ENCODE measurements at places on chromosomes 5 and 9.

DNA sequence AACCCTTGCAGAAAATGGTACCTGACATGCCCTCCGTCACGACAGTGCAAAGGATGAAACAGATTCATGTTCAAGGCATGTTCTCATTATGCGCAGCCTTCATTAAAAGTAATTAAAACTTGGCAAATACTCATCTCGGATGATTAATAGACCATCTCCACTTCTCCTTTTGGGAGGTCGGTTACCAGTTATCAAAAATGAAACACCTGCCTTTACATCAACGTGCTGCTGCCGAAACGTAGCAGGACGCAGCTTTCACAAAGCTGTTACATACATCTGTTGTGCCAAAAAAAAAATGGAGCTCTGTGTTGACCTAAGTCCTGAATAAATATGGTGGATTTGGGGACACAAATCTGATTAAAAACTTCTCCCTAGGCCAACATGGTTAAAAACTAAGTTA lies 75.7 kb downstream of the PTCH1 start:
- no peak for DNase-seq

- no peak for DNase-seq
Measured at GRCh38 chr5:124136609-124137008, 609.8 kb downstream of the ZNF608 start.

DNA sequence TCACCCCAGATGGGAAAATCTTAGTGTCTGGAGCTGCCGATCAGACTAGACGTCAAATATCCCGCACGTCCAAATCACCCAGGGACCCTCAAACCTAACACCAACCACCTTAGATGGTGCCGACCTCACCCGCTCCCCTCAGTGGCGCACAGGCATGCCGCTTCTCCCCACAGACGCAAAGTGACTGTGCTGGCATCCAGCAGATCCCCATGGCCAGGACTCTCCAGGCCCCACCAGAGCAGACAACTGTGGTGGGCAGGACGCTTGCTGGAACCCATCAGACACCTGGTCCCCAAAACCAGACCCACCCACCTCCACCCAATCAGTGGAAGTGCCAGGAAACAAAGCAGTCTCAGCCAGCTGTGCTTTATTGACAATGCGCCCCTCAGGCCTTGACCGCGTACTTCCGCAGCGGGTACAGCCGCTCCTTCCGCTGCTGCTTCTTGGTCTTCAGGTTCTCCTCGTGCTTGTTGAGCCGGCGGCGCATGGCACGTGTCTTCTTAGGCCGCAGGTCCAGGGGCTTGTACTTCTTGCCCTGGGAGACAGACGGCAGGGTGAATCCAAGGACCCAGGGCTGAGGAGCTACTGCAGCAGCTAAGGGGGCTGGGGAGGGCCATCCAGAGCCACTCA lies 4.1 kb downstream of the RPL35 start:
- no peak for DNase-seq

DNA sequence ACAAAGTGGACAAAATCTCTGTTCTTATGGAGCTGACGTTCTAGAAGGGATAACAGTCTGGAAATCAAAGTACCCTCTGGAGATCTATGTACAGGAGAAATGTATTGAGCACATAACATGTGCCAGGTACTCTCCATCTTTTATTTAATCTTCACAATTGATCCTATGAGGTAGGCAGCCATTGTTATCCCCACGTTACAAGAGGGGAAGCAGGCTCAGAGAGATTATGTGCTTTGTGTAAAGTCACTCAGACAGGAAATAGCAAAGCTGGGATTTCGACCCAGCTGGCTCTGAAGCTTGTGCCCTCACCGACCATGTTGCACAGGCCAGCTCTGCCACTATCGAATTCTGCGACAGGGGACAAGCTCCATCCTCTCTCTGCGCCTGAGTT lies 21.5 kb downstream of the PDGFRB start:
- no peak for DNase-seq
